ENCODE measurements at places on chromosomes 4 and X.

DNA sequence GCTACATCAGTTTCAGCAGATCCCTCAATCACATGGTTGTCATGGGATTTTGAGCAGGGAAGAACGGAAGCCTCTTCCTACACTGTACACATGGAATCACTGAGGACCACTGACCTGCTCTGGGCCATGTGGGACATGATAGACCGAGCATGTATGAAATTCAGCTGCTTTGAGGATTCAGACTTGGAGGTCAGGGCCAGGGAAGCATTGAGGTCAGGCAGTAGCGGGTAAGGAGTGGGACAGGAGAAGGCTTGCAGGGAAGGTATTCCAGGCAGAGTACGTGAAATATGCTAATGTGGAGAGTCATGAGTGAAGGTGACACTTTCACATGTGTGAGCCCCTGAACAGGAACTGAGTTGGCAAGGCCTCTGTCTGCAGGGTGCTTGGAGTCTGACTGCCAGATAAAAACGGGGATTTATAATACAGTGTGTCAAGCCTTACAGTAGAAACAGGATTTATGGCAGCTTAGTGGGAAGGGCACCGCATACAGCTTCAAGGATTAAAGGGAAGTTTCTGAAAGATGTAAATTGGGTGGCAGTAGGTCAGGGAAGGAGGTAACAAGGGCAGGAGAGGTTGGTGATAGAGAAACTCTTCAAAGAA, 111.7 kb downstream of the STK32B start:
- DNase-seq = no peak

- no peak for DNase-seq
These were observed 1001.2 kb downstream of the STIM2 start for GRCh38 chr4:27861802-27862201.

- no peak for DNase-seq
These were observed 89.3 kb upstream of the MAML3 start for GRCh38 chr4:140243278-140243753.

DNA sequence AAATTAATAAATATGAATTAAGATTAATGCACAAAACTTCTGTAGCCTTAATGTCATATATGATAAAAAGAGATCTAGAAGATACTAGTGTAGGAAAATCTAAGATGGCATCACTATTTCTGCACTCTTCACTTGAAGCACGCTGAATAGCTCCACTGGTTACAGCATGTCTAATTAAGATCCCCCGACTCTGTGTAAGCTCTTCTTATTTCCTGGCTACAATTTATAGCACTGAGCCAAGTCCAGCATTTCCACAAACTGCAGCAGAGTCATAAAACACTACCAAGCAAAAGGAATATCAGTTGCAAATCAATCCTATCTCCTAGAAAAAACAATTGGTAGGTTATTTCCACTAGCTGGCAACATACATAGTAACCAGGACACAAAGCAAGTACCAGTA, 1.3 kb upstream of the CCNA2 start:
- no peak for DNase-seq

- DNase-seq = no peak
These were observed 98.8 kb upstream of the CLNK start for GRCh38 chr4:10783351-10783750.

DNA sequence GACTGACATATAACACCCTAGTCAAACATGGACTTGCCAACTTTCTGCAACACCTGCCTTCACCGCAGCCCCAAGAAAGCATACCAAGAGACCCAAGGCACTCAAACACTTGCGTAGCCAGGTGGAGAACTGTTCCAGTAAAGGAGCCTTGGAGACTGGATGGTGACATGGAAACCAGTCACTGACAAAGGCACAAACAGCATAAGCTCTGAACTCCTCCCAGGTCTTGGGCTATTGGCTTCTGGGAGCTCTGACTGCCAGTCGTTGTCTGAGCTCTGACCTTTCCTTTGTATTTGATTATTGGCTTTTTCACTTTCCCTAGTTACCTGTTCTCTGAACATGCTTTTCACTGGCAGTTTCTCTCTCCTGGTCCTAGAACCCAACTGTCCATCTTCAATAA, 38.3 kb downstream of the ARAP2 start:
- no peak for DNase-seq

- no peak for DNase-seq
These were observed 20.8 kb downstream of the IRF2 start for GRCh38 chr4:184453365-184454160.

DNA sequence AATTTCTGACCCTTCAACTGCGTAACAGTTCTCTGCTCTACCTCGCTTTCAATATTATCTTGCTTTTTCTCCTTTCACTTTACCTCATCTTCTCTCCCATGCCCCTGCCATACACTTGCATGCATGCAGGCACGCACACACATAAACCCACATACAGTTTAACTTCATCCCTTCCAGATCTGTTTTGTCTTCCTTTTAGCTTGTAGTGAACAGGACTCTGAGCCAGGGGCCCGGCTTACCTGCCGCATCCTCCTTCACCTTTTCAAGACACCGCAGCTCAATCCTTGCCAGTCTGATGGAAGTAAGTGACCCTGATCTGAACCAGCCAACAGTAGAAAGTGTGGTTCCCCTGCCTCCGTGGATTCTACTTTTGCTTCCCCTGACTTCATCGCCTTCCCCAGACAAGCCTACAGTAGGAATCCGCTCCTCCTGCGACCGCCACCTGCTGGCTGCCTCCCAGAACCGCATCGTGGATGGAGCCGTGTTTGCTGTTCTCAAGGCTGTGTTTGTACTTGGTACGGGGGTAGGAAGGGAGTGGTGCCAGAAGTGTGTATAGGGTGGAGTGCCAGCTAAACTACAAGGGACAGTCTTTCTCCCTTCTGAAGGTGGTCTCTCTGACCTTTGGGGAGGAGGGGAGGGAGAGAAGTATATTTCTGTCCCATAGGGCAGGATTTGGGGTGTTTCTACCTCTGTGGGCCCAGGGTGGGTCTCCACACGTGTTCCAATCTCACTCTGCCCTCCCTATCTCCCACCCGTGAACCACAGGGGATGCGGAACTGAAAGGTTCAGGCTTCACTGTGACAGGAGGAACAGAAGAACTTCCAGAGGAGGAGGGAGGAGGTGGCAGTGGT, 10.7 kb downstream of the MED12 start:
- DNase-seq = no peak

GRCh38 chr4:105399532-105400161, 74.2 kb downstream of the PPA2 start:
- peak; percentile 39 for DNase-seq

DNA sequence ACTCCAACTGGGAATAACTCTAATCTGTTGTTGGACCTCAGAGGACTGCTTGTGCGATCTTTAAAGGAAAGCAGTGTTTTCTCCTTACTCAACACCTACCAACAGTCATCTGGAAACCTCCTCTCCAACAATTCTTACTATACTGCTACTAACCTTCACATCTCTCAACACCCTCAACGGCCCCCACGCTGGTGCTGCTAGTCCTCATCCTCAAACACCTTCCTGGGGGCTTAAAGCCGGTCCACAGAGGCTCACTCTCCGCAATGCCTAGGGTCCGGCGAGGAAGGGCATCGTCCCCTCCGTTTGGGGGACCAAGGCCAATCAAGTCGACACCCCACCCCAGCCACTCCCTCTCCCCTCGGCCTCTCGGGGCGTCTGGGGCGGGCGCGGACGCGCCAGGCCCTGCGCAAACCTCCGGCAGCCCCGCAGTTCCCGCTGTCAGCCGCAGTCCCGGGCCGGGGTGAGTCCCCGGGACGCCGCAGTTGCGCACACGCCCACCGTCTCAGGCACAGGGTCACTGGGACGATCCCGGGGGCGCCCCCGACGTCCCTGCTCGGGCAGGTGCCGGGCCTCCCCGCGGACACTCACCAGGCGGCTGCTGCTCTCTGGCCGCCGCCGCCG, 418 bp downstream of the TAB3 start:
- DNase-seq = no peak
